ENCODE measurements at places on chromosomes 13 and 19.
A peak's percentile ranks its signal among the peaks of the same experiment; 100 is the strongest.

GRCh38 chr13:31887286-31887685 is 144.3 kb upstream of the FRY start:
- no peak for DNase-seq

DNA sequence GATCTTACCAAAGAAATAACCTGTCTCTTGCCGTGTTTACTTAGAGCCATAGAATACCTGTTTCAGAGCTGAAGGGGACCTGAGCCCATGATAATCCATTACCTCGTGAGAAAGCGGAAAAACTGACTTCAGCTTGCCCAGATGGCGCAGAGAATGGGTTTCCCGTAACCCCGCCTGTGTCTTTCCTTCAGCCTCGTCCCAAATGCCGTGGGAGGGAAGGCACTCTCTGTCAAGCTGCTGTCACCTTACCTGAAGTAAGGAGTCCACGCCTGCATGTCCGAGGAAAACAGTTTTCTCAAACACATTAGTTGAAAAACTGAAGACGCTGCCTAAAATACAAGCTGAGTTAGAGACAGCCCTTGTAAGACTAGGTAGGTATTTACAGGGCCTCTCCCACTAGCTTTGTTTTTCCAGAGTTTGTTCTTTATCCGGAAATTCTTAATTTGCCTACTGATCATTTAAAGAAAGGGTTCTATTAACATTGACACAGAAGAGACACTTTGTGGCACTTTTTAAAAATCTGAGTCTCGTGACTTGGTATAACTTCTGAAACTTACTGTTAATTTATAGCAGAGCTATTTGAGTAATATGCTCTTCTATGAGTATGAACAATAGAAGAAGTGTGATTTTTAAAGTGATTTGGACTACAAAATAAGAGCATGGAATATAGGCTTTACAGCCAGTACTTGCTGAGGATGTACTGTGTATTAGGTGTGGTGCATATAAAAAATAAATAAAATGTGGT is 1.3 kb upstream of the INTS6 start:
- DNase-seq, result peak; percentile 32

GRCh38 chr19:1154731-1155351 is 19.2 kb downstream of the SBNO2 start:
- DNase-seq, result no peak

GRCh38 chr19:17171874-17172273 is 43.3 kb upstream of the USE1 start:
- DNase-seq, result no peak

DNA sequence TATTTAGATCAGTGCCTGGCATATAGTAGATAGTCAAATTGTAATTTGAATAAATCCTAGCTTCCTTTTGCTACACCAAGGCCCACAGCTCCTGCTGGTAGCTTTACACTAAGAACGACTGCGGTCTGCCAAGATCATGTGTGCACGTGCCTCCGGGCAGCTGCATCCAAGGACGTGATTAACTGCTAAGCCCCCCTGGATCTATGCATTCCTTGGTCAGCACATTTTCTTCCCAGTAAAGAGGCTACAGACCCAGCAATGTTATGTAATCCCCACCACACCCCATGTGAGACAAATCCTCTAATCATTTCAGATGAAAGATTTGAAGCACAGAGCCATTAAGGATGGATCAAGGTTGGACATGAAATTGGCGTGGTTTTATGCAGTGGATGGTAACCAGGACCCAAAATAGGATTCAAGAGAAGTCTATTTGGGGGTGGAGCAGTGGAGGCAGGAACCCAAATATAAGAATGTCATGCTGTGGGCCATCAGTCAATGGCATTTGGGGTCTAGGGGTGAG is 65.2 kb upstream of the PEG3 start:
- DNase-seq, result no peak

DNA sequence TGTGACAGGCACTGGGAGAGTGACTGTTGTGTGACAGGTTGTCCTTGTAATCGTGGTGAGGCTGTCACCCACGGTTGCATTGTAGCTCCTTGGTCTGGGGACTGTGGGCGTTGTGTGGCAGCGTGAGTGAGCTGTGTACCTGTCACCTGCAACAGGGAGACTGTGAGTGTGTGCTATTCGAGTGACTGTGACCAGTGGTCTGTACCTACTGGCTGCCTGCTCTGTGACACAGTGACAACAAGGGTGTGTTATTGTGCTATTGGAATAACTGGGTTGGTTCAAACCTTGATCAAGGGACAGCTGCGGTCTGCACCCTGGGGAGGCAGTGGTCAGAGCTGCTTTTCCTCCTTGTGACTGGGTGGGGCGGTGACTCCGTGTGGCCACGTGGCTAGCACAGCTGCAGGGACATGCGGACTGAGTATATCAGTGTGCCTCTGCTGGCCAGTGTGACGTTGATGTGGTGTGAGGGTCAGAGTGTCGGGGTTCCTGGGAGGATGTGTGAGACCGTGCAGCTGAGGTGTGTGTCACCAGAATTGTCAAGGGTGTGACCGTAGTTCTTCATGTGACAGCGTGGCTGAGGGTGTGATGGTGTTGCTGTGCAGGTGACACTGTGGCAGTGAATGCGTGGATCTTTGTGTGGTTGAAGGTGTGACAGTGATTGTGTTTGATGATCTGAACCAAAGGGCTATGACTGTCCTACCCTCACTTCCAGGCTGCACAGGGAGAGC is 10.1 kb upstream of the NFIX start:
- DNase-seq, result no peak

DNA sequence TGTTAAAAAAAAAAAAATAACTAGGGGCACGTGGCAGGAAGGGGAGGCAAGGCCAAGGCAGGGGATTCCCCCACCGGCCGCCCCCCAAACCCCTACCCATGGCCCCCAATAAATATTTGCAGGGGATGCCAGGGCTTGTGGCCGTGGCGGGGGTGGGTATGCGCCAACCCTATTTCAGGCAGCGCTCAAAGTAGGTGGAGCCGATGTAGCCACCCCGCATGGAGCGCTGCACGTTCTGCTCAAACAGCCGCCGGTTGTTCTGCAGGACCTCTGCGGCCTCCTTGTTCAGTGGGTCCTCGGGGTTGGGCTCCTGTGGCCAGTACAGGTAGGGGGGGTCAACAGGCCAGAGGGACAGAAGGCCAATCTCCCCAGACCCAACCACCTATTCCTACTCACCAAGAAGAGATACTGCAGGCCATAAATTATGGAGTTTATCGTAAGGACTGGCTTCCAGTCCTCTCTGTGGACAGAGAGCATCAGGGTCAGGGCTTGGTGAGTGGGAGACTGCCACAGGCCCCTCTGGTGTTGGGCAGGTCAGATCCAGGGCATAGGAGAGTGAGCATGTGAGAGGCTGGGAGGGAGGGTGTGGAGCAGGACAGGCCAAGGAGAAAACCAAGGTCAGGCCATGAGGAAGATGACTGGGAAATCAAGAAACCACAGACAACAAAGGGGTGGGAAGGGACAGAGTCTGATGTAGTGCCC is 1.2 kb upstream of the CHMP2A start:
- DNase-seq, result no peak

GRCh38 chr13:111393221-111393790 is 72.9 kb downstream of the TEX29 start:
- DNase-seq, result no peak

DNA sequence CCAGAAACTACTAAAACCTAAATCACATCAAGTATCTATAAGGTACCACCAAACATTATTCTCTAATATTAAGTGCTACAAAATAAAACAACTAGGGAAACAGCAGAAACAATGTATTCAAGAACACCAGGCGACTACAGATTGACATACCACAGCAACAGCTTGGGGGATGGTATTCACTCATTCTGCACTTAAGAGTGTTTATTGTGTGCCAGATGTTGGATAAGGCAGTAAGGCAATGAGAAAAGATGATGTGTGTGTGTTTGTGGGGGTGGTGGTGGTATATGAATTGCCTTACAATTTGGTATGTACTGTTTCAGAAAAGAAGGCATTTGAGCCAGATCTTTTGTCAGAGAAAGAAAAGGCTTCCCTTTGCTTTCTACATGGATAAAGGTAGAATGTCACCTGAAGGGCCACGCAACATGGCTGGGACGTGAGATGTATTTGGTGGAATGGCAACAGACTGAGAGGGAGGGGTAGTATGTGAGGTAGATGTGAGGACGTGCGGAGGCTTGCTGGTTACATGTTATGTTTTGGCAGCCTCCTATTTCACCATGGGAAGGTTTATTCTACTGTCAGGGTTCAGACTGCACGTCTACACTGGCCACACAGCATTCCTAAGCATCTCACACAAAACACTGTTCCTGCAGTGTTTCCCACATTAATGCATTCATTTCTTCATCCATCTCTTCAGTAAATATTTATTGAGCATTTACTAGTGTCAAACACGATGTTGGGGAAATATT is 300.7 kb downstream of the KLF12 start:
- no peak for DNase-seq

- no peak for DNase-seq
Observed at GRCh38 chr19:57382806-57383488, 6.7 kb upstream of the ZNF548 start.

- peak; percentile 34 for DNase-seq
Observed at GRCh38 chr13:113584870-113585671, 518 bp downstream of the TFDP1 start.

- DNase-seq, result no peak
Observed at GRCh38 chr13:108609353-108609752, 20.1 kb upstream of the MYO16 start.

- DNase-seq, result no peak
Observed at GRCh38 chr13:93147946-93148345, 78.7 kb upstream of the GPC6 start.

DNA sequence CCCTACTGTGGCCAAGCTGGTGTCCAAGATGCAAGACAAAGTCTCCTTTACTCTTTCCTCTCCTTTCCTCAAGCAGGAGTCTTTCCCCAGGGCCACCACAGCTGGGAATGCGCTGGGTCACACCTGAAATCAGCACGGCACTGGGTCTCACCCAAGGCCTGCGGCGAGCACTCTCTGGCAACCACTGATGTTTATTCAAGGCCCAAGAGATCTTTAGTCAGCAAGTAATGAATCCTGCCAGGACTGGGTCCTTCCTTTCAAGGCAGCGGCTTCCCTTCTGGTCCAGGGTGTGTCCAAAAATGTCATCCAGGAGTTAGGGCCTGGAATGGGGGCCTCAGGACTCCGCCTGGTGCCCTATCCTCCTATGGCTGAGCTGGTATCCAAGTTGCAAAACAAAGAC is 24.1 kb downstream of the BLOC1S3 start:
- no peak for DNase-seq

DNA sequence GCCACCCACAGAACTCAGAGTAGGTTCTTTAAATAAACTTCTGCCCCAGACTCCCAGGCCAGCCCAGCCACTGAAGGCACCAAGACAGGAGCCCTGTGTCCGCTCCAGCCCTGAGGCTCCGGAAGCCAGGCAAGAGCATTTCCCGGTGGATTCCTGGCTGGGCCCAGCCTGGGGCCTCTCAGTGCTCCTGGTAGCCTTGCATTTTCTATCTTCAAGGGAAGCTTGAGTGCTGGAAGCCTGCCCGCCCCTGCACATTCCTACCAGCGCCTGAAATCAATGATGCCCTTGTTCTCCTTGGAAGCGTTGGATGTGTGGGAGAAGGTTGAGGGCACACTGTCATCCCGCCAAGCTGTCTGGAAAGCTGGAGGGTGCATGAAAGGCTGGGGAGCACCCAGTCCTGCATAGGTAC is 70.3 kb downstream of the ALOX5AP start:
- no peak for DNase-seq

- no peak for DNase-seq
Observed at GRCh38 chr19:14544047-14544446, 14.7 kb downstream of the TECR start.

- DNase-seq, result no peak
Observed at GRCh38 chr13:111626371-111627305, 306.2 kb downstream of the TEX29 start.

DNA sequence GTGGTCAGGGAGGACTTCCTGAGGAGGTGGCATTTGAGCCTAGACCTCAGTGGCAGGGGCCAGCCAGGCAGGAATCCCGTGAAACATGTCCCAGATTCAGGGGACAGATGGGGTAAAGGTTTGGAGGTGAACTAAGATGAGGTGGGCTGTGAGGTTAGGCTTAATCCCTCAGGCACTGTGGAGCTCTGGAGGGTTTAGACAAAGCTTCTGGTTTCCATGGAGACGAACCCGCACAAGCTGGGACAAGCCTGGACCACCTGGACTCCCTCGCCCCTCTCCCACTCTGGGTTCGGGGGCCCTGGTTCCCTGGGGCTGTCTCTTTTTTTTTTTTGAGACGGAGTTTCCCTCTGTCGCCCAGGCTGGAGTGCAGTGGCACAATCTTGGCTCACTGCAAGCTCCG is 15.7 kb downstream of the TJP3 start:
- no peak for DNase-seq

DNA sequence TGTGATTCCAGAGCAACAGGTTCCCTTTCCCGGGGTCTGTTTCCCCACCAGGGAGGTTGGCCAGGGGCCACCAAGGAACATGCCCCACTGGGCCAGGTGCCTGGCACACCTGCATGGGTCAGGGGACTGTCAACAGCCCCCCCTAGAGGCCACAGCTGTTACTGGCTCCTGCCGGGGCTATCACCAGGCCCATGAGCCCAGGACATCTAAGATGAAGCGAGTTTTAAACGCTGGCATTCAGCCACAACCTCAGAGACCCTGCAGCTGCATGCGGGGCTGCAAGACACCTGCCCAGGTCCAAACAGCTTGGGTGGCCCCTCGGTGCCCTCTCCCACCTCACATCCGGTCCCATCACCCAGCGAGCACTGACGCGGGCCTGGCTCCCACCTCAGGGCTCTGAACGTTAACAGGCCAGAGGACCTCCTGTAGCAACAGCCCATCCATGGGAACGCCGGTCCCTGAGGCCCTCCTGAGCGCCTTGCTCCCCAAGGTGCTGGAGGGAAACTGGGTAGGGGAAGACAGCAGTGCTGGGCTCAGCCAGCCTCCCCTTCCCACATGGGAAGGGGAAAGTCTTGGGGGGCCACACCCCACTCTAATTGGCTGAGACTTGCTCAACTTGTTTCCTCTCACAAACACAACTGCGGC is 12.0 kb downstream of the KHSRP start:
- DNase-seq, result peak; percentile 57

GRCh38 chr19:33627962-33628839 is 6.4 kb downstream of the CHST8 start:
- no peak for DNase-seq

GRCh38 chr13:32588736-32589135 is 2.5 kb downstream of the PDS5B start:
- no peak for DNase-seq

DNA sequence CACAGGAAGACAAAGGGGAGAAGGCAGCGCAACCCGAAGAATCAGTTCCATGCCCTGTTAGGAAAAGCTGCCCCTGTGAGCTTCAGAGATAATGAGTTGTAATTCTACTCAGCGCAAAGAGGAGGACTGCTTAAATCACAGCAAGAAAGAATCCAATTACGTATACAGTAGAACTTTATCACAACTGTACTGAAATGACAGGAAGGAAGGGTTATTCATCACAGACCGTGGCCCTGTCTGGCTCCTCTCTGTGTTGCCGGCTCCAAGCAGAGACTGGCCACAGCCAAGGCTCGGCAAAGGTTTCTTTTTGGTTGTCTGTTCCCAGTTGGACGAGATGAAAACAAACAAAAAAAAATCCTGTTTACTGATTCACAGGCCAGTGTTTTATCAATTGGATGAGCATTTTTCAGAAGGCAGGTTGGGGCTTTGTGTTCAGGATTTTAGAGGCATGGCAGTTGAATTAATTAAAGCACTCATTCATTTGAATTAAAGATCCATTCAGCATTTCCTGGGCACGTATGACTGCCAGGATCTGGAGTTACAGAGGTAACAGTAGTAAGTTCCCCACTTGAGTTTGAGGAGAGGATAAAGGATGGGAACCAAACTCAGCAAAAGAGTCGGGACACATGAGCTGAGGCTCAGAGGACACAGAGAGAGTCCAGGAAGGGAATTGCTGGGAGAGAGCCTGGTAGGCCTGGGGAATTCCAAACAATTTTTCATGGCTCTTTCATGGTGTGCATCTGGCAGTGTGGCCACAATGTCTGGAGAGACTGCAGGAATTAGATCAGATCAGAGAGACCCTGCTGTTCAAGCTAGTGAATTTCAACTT is 341.0 kb downstream of the DNAJC15 start:
- no peak for DNase-seq

Data from stimulated activated CD4-positive, alpha-beta T cell treated with anti-CD3 and anti-CD28 coated beads, Interleukin-4, amount 100 ng/mL, for 1 hour (primary cell).